Fibroblast of skin of right quadriceps (primary cell): ENCODE measurements at places on chromosomes 5 and 9.

DNA sequence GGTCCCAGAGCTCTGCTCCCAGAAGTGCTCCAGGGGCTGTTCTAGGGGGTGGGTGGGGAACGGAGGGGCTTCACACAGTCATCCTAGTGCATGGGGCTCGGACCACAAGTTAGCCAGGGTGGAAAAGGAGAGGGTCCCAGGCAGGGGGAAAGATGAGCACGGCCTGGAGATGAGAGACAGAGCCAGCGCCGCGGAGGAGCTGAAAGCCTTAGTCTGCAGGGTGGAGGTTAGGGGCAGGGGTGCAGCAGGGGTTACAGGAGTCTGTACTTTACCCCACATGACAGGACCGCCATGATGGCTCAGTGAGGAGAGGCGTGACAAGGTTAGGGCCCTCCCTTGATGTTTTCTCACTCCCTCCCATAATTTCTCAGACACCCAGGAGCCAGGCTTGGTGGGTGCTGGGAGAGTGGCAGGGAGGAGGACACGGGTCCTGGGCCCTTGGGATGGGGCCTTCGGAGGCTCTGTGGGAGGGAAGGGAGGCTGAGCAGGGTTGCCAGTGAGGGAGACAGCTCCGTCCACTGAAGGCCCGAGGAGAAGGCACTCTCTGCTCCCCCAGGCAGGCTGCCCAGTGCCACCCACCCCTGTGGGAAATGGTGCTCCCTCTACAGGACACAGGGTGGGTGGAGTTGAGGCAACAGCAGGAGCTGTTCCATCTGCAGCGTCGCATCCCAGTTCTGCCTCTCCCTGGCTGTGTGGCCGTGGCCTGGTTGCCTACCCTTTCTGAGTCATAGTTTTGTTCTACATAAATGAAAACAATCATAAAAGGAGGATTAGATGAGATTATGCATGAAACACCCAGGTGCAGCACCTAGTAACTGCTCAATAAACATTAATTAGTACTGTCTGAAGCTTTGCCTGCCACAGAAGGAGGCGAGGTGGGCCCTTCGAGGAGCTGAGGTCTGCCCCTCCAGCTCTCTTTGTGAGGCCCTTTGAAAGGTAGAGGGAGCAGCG lies 66.2 kb downstream of the NDST1 start:
- no peak for DNase-seq

DNA sequence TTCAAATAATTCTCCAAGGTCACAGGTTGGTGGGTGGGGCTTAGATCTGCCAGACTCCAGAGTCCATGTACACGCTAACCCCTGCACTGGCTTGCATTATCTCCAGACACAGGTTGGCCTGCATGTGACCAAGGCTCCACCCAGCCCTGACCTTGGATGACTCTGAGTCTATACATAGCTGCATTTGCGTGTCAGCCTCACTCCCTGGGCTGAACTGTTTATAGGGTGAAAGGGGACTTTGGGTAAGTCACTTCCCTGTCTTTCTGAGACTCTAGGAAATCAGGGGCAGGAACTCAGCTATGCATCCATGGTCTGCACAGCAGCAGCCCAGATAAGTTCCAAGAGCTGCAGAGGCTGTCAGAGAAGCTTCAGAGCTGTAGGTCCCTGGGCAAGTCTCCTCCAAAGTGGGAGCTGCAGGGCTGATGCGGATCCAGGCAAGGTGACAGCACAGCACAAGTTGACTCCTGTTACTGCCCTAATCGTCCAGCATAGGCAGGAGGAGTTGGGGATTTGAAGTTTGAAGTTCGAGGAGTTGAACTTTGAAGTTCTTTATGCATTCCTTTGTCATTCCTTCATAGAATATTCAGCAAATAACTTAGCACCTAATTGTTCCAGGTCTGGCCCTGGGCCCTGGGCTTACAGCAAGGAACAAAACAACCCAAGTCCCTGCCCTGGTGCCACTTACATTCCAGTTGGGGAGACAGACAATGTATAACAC lies 53.4 kb downstream of the SLC22A5 start:
- no peak for DNase-seq

DNA sequence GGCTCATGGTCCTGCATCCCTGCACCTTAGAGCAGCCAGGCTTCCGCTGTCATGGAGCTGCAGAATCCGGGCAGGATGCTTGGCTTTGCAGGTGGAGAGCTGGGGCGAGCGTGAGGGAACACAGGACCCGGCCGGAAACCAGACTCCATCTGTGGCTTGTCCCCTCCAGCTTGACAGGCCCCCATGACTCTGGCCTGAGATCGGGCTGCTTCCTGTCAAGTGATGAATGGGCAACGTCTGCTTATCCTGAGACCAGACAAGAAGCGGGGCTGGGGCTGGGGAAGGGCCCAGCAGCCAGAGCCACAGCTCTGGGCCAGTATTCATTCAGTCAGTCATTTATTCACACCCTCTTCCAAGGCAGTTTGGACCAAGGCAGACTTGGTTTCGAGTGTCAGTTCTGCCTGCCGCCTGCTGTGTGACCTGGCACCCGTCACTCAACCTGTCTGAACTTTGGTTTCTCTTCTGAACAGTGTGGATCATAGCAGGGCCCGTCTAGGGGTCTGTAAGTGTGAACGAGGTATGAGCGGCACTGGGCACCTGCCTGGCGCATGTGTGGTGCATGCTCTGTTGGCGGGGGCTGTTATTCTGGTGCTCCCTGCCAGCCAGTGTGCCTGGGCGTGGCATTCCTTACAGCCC lies 37.5 kb downstream of the NEK6 start:
- DNase-seq: no peak

DNA sequence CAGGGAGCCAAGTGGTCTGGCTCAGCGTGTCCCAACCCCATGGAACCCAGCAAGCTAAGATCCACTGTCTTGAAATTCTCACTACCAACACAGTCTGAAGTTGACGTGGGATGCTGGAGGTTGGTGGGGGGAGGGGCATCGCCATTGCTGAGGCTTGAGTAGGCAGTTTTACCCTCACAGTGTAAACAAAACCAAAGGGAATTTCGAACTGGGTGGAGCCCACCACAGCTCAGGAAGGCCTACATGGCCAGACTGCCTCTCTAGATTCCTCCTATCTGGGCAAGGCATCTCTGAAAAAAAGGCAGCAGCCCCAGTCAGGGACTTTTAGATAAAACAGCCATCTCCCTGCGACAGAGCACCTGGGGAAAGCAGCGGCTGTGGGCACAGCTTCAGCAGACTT lies 17.1 kb upstream of the FBXL17 start:
- DNase-seq: no peak

DNA sequence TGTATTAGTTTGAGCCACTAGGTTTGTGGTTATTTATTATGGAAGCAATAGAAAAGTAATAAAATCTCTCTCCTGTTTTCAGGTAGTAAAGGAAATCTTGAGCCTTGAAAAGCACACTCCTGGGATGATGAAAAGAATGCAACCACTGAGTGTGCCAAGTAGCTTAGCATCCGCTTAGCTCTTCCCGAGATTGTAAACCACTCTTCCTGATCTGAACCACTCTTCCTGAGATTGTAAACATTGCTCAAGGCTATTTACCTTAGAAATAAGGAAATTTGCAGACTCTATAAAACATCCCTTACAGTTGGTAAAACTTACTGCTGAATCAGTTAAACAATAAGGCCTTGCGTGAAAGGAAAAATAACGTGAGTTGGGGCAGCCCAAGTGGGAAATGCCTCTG lies 17.4 kb upstream of the IL33 start:
- DNase-seq: no peak

- no peak for DNase-seq
Observed at GRCh38 chr9:108636013-108636412, 219.8 kb downstream of the ACTL7B start.

- peak; percentile 58 for DNase-seq
Observed at GRCh38 chr5:178462076-178462475, 128.1 kb downstream of the COL23A1 start.

GRCh38 chr5:148311484-148311883 lies 739 bp upstream of the SPINK7 start:
- DNase-seq: no peak

GRCh38 chr5:99076723-99077640 lies 148.2 kb upstream of the CHD1 start:
- no peak for DNase-seq

- peak; percentile 20 for DNase-seq
Observed at GRCh38 chr9:124480621-124480981, 26.6 kb downstream of the NR5A1 start.

DNA sequence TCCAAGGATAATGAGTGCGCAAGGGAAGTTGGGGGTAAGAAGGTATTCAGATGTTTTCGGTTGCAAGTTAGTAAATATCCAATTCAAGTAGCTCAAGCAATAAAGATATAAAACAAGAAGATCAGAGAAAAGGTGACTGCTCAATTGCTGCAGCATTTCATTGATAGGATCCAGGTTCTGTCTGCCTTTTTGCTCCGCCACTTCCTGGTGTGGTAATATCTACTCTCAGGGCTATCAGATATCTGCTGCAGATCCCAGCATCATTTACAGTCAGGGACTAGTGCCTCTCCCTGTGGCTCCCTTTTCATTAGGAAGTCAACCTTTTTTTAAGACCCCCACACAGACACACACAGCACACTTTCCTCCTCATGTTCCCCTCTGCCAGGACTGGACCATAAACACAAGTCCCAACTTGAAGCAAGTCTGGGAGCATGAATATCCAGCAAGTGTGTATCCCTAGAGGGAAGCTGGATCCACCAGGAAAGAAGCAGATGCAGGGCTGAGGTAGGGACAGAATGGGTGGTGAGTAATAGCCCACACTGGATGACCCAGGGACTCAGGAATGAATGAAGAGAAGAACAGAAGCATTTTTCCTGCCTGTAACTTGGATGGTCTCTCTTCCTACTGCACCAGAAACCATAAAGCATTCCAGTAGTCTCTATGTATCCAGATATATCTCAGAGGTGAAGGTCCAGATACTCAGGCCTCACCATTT lies 53.7 kb downstream of the ZNF622 start:
- DNase-seq: peak; percentile 45
